Fibroblast of skin of scalp (primary cell): ENCODE measurements at places on chromosomes 16 and 17.

GRCh38 chr17:57720386-57721035 is 24.6 kb downstream of the CCDC182 start:
- DNase-seq, result no peak

- no peak for DNase-seq
Measured at GRCh38 chr17:58367461-58367860, 15.5 kb upstream of the SUPT4H1 start.

DNA sequence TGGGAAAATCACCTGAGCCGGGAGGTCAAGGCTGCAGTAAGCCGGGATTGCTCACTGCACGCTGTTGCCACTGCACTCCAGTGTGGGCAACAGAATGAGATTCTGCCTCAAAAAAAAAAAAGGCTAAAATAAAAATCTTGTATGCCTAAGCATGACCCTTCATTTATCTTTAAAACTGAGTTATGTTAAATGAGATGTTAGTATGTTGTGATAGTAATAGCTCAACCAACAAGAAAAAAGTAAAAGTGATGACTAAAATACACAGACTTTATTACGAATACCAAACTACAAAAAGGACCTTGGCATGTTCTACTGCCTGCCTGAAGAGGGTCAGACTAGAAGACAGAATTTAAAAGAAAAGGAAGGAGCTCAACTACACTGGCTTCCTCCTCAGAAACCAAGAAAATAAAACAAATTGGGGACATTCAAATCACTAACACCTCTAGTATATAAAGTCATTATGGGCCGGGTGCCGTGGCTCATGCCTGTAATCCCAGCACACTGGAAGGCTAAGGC is 4.4 kb downstream of the SMURF2 start:
- DNase-seq, result no peak

GRCh38 chr16:82660075-82660645 is 33.4 kb downstream of the CDH13 start:
- peak; percentile 85 for DNase-seq

- DNase-seq, result no peak
Measured at GRCh38 chr16:85546585-85547447, 66.3 kb upstream of the GSE1 start.

DNA sequence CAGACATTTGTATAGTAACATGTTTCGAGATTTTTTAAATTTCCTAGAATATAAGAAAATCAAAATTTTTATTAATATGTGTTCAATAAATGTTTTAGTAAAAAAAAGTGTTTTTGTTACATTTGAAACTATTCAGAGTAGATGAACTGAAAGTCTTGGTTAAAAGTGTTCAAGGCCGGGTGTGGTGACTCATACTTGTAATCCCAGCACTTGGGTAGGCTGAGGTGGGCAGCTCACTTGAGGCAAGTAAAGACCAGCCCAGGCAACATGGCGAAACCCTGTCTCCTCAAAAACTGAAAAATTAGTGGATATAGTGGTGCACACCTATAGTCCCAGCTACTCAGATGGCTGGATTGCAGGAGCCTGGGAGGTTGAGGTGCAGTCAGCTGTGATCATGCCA is 16.8 kb upstream of the PHKG2 start:
- DNase-seq, result no peak

GRCh38 chr16:49019081-49019633 is 262.5 kb downstream of the CBLN1 start:
- peak; percentile 46 for DNase-seq

GRCh38 chr16:47258874-47259461 is 115.2 kb upstream of the NETO2 start:
- DNase-seq, result peak; percentile 29

GRCh38 chr16:66481943-66482390 is 54.9 kb downstream of the BEAN1 start:
- no peak for DNase-seq

- no peak for DNase-seq
Measured at GRCh38 chr17:61366715-61367413, 32.8 kb upstream of the TBX2 start.

DNA sequence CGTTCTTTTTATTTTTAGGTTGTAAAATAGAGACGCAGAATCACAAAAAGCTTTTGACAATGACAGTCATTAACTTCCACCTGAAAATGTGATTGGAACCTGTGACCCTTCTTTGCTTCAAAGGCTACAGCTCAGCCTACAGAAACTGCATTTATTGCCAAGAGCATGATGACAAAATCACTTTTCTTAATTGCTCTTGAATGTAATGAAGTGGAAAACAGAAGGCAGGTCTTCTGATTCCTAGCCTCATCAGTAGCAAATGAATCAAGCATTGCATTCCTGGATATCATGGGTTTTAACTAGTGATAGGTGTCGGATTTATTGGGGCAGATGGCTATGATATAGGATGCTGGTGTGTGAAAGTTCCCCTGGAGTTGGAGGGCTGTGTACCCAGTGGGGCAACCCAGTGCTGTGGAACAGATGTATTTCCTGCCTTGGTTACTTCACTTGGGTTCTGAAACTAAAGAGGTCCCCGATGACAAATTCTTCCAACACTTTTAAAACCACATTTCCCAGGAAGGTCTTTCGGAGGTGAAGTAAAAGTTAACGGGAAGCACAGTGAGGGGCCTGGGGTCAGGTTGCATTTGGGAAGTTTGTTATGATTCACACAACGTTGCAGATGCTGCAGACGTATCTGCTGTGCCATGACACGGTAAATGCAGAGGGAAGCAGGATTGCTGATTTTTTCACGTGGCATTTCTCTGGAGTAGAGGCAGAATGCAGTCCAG is 127.5 kb downstream of the HS3ST3A1 start:
- DNase-seq, result peak; percentile 35

DNA sequence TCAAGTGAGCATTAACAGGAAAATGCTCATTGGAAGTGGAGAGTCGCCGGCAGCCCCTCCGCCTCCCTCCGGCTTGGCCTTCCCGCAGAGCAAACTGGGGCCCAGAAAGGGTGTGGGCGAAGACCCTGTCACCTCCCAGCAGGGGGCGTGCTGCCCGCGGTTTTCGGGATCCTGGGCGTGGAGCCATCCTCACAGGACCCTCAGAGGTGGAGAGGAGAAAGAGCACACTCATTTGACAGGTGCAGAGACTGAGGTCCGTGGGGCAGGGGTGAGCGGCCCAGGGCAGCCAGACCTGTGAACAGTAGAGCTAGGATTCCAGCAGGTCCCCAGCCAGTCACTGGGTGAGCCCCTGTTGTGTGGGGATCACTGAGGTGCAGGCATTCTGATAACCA is 1002.9 kb downstream of the KCNJ18 start:
- DNase-seq, result no peak

DNA sequence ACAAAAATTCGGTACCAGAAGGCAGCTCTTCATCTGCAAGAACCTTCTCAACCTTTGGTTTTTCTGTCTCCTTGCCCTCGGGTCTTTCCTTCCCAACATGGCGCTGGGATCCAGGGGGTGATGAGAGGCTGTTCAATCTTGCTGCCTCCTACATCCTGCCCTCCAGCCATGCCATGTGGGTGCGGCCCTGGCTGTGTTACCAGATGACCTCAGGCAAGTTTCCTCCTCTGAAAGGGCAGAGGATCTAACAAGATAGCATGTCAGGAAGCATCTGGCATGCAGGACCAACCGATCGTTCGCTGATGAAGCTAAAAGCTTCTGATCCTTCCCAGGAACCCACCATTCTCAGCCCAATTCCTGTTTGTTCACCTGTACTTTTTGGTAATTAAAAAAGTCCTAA is 36.8 kb upstream of the BCAR1 start:
- no peak for DNase-seq

DNA sequence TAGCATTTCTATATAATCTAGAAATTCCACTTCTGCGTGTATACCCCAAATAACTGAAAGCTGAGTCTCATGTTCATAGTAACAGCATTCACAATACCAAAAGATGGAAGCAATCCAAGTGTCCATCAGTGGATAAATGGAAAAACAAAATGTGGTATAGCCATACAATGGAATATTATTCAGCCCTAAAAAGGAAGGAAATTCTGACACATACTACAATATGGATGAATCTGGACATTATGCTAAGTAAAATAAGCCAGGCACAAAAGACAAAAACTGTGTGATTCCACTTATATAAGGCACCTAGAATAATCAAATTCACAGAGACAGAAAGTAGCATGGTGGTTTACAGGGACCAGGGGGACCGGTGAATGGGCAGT is 20.4 kb downstream of the HOXB1 start:
- DNase-seq, result no peak

GRCh38 chr17:81298325-81298990 is 3.4 kb upstream of the SLC38A10 start:
- no peak for DNase-seq

- DNase-seq, result no peak
Measured at GRCh38 chr17:7435676-7436555, 681 bp downstream of the TMEM102 start.

- no peak for DNase-seq
Measured at GRCh38 chr17:47999582-47999981, 28.7 kb downstream of the CDK5RAP3 start.

DNA sequence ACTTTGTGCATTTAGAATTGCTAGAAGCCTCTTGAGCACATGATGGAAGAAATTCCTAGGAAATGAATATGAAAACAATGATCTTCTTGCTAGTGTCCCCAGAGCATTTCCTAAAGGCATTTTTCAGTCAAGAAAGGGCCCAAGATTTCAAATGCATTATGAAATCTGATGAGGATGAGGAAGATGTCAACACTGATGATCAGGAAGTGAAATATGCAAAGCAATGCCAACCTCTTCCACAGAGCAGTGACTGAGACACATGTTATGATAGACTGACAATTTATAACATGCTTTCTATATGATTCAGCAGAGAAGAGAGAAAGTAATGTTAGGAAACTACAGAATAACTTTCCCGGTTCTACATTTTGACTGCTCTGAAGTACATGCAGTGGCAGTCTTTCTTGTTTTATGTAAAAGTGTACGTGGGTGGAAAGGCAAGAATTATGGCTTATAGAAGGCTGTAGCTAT is 859.1 kb upstream of the GOT2 start:
- peak; percentile 97 for DNase-seq

DNA sequence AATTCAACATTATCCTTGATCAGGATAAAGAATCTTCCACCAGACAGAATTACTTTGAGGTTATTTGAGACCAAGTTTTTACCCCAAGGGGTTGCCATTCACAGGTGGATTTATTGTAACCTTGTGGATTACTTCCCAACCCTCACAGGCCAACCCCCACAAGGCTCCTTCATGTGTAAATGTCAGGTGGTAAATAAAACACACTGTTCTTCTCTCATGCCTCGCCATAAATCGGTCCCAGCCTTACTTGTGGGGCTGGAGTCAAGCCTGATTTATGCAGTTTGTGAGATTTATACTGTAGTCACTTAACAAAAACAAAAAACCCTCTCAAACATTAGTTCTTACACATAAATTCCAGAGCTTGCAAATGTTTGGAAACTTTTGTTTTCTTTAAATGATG is 98.6 kb upstream of the IRX3 start:
- DNase-seq, result no peak

GRCh38 chr17:19718613-19719354 is 2.4 kb upstream of the SLC47A2 start:
- DNase-seq, result no peak

- DNase-seq, result no peak
Measured at GRCh38 chr17:76013377-76013932, 12.8 kb downstream of the CDK3 start.

- DNase-seq, result no peak
Measured at GRCh38 chr17:9860851-9861250, 35.1 kb downstream of the GLP2R start.

DNA sequence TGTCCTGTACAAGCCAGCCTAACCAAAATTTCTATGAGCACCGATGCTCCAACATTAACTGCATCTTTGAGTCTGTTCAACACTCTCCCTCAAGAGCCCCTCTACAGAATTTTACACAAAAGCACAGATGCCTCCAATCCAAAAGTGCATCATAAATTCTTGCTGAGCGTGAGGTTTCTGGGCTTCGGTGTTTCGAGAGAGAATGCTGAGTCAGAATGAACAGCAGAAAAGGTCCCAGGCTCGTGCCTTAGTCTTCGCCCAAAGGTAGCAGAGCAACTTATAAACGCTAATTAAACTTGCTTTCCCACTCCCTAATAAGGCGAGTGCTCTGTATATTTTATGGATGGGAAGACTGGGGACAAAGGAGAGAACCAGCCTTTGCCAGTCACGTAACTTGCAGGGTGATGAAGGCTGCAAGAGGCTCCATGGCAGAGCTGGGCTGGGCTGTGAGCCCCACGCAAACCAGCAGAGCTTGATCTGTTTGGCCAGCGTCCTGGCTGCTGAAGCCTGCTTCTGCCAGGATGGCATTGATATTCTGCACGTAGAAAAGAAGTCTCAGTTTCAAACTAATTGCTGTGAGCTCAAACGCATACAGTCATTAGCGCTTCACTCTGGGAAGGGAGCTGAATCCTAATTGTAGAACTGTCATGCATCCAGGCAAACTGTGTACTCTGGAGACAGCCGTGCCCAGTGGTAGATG is 138.5 kb downstream of the DNAH9 start:
- no peak for DNase-seq

DNA sequence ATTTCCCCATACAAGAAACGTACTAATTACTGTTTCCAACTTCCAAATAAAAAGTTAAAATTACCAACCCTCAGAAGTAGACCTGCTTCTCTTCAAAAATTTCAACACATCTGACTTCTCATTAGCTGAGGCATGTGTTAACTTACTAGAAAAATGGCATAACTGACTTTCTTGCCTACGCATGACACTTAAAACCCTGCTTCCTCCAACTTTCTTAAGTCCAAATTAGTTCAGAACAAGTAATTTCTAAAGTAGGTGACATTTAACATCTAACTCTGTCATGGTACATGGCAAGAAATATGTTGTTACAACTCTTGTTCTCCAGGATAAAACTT is 6.7 kb downstream of the USP7 start:
- no peak for DNase-seq

- DNase-seq, result no peak
Measured at GRCh38 chr16:47672475-47672874, 211.3 kb downstream of the PHKB start.

DNA sequence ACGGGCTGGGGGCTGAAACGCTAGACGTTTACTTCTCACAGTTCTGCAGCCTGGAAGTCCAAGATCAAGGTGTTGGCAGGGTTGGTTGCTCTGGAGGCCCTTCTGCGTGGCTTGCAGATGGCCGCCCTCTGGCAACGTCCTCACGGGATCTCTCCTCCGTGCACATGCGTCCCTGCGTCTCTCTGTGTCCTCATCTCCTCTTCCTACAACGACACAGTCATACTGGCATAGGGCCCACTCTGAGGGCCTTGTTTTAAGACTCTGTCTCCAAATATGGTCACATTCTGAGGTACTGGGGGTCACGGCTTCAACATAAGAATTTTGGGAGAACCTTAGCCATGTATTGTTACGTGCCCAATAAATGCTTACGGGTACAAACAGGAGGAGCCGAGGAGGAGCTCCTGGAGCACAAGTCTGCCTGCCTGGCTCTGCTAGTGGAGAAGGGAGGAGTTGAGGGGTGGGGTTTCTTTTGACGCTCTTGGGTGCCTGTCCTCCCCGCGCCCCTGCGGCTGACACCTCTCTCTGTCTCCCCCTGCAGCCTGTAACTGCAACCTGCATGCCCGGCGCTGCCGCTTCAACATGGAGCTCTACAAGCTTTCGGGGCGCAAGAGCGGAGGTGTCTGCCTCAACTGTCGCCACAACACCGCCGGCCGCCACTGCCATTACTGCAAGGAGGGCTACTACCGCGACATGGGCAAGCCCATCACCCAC is 141.1 kb downstream of the NTN1 start:
- no peak for DNase-seq
